ENCODE measurements at places on chromosomes 11 and 22.
A peak's percentile ranks its signal among the peaks of the same experiment; 100 is the strongest.

- DNase-seq: no peak
Observed at GRCh38 chr11:128771102-128771501, 77.2 kb downstream of the FLI1 start.

DNA sequence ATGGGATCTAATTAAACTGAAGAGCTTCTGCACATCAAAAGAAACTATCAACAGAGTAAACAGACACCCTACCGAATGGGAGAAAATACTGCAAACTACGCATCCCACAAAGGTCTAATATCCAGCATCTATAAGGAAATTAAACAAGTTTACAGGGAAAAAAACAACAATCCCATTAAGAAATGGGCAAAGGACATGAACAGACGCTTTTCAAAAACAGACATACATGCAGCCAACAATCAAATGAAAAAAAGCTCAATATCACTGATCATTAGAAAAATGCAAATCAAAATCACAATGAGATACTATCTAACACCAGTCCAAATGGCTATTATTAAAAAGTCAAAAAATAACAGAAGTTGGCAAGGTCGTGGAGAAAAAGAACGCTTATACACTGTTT is 117.5 kb downstream of the FCHSD2 start:
- DNase-seq: no peak

DNA sequence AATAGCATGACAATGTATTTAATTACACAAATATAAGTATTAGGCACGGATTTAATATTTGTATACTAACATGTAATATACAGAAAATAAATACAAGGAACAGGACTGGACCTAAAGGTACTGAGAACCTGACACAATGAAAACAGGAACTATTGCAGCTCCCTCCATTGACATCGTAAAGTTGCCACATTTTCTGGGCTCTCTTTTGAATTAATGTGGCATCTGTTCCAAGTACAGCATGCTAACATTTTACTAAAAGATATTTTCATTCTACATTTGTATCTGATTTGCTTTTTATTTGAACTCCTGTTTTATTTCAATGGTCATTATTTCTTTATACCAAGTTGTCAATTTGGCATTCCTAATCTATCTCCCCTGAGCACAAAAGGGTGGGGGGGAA is 15.3 kb downstream of the PHF21A start:
- no peak for DNase-seq

DNA sequence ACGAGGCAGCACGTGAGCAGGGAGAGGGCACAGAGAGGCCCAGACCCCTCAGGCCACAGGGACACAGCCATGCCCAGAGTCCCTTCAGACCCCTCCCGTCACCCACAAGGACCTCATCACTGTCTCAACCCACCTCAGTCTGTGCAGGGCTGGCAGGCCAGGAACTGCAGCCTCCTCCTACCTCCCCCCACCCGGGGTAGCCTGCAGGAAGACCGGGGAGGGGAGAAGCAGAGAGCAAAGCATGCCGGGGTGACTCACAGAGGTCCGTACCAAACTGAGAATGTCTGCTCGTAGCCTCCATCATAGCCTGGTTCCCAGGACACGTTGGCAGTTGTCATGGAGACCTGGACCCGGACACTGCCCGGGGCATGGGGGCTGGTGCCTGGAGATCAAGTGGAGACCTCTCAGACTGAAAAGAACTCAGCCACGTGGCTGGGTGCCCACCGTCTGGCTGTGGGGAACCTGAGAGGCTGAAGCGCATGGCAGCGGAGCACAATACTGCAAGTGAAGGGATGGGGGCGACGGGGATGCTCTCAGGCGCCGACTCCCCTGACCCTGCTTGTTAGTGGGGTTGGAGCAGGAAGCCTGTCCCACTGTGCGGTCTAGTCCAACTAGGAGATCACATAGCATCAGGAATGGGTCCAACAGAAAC is 27.2 kb downstream of the IGSF9B start:
- DNase-seq: no peak

- DNase-seq: no peak
Observed at GRCh38 chr11:46693597-46694012, 6.8 kb downstream of the ARHGAP1 start.

DNA sequence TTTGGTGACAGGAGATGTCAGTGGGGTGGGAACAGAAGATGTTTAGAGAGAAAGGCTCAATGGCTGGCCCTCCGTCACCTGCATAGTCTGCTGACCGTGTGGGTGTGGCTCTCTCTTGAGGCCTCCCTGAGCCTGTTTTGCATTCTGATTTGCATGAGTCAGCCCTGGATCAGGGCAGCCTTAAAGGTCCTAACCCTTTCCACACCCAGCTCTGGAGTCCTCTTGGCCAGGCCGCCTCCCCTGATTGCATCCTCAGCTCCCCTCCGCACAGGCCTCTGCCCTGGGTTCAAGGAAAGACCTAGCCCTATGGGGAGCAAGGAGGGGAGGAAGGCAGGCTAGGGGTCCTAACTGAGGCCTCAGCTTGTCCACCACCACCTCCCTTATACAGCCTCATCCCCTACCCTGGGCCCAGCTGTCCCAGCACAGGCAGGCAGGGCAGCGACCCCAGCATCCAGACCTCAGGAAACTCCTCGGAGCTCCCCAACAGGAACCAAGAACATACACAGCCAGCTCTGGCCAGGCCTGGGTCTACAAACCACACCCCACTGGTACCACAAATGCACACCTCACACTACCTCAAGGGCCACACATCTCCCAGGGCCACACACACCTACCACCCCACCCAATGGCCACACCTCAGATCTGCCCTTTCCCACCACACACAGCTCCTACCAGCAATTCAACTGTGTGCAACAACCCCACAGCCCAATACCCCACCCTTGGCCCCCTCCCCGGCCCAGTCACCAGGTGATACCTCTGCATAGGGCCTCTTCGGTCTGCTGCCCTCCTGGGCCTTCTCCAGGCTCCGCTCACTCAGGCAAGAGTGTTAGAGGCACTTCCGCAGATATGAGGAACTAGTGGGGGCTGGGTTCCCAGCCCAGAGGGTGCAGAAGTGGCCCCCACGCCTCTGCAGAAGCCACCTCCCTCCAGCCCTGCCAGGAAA is 13.7 kb downstream of the ARAP1 start:
- no peak for DNase-seq

GRCh38 chr22:38104084-38104483 is 6.4 kb downstream of the BAIAP2L2 start:
- DNase-seq: no peak

GRCh38 chr11:65051398-65051858 is 6.9 kb downstream of the NAALADL1 start:
- no peak for DNase-seq

DNA sequence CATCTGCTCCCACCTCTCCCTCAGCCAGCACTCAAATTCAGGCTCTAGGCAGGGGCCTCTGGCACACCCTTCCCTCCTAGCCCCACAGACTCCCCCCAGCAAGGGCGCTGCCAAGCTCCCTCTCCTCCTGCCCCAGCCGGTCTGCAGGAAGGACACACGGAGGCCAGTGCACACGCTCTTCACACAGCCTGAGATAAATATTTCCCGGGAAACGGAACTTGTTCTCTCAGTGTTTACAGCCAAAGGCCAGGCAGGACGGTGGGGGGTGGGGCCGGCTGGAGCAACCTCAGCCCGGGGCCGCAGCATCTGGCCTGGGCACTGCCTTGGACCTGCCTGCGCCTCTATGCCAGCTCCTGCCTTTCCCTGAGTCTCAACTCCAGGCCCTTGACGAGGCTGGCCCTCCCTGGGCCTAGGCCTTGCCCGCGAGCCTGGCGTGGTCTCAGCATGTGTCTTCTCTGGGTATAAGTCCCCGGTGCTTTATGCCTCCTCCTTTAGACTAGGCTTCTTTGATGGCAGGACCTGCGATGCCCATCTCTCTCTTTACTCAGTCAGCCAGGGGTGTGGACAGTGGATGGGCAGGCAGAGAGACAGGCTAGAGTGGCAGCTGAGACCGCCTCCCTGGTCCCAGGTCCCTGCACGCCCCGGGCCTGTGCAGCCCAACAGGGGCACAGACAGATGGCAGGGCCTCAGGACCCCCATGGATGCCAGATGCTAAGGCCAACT is 48.4 kb downstream of the PDE2A start:
- no peak for DNase-seq

DNA sequence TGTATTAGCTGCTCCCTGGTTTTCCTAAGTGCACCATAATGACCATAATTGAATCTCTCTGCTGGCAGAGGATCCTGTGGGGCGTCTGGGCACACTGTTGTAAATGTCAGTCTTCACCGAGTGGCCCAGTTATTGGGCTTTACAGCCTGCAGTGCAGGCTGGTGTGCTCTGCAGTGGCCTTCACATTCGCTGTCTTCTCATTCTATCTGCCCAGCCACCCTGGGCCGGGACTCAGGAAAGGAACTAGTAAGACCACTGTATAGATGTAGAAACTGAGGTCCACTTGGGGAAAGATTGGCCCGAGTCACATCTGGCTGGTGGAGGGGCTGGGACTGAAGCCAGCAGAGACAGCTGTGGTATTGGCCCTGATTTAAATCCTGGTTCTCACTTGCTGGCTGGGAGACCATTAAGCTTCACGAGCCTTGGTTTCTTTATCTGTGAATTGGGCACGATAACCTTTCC is 49.3 kb downstream of the TSPAN18 start:
- DNase-seq: no peak

DNA sequence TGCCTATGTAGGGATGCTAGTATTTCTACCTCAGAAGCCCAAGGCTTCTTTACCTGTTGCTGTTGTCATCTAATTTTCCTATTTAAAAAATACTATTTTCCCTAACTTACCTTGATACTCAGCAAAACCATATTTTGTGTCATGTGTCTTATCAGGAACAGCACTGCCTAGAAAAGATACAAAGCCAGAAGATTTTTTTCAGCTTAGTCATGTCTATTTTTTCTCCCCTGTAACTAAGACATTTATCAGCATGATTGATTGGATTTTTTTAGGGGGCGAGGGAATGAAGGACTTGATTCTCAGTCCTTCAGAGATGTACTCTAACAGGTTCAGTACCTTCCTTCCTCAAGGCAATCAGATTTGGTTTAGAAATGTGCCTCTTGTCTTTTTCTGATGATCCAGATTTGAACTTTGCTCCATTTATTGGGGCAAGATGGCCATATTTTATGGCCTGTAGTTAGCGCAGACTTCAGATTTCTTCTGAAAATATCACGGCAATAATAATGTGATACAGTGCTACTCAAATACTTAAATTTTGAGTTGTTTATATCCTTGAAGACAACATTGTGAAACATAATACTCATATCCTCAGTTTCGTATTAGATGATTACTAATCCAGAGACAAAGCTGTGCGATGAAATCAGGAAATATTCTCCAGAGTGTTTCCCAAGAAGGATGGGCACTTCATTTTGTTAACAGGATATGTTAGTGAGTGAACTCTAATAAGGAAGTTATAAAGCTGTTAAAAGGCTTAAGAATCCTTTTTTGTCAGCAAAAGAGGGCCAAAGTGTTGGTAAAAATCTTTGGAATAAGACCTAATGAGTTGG is 3.8 kb upstream of the PIK3IP1 start:
- DNase-seq: no peak

DNA sequence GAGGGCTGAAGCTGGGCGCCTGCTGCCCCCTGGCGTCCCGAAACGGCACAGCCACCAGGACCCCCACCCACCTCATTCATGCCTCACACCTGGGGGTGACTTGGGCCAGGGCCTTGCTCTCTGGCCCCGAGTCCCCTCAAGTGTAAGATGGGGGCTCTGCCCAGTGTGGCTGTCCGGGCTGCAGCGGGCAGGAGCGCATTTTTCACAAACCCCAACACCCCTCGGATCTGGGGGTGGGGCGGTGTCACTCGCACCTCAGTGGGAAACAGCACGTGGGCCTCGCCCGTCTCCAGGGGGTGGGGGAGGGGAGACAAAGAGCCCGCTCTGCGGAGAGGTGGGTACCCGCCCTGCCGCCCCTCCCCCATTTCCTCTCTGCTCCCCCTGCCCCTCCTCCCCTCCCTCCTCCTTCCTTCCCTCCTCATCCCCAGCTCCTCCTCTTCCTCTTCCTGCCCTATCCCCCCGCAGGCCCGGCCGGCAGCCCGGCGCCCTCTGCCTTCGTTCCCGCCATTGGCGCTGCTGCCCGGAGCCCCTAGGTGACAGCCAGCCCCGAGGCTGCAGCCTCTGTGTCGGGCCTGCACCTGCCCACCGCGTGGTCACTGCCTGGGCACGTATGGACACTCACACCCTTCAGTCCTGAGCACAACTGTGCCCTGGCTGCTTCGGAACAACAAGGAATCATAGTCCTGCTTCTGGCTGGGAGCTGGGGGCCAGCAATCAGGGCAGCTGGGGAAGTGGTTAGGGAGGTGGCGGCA is 6.8 kb upstream of the CDKN1C start:
- peak; percentile 71 for DNase-seq

DNA sequence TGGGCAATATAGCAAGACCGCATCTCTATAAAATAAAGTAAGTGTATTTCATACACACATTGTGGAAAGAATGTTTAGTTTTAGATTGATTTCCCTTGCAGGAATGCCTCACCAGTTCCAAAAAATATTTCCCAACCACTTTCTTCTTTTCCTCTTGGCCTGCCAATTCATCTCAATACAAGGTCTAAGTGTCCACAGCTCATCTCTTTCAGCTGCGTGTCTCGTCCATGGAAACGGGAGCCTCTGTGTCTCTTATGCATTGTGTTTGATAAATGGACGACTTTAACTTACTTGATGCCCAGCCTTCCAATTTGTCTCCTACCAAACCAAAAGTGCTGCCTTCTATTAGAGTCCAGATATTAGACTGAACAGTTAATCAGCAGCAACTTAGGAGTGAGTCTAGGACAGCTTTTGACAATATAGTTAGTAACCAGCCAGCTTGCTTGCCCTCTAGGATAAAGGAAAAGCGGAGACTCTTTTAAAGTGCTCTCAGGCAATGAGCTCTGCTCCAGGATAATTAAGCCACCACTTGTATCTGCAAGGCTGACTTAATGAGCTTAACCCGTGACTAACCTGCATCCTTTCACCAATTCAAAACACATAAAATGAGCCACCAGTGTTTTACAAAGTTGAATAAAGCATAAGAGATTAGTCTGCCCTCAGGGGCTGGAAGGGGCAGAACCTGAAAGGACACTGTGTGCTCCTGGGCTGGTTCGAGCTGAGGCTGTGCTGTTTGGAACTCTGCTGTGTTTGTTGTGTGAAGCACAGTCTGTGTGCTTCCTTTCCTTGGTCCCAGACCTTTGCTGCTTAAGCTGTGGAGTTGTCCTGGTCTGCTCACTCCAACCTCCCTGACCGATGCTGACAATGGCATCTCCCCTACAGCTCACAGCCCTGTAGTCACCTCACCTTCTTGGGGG is 27.5 kb downstream of the FBXO7 start:
- DNase-seq: no peak

DNA sequence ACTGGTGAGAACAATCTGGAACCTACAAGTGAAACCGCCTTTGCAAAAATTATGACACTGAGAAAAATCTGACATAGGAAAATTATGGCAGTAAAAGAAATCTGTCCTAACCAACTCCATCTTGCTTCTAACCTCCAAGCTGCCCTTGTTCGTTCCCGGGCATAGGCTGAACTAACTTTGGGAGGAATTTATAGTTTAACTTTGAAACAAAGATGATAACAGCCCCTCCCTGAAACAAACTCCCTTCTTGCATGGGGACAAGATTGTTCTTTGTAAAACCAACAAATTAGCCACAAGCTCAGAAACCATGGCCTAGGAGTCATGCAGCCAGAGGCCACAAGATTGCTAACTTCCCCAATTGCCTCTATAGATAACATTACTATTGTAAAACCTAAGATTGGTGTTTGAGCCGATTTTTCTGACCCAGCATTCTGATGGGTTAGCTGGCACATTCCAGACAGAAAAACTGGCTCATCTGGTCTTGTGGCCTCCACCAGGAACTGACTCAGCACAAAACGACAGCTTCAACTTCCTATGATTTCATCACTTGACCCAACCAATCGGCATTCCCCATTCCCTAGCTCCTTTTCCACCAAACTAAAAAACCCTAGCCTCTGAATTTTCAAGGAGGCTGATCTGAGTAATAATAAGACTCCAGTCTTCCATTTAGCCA is 3.6 kb upstream of the CCDC81 start:
- DNase-seq: no peak

Data from stimulated activated CD4-positive, alpha-beta T cell treated with anti-CD3 and anti-CD28 coated beads, Interleukin-2, amount 100 ng/mL, for 24 hours (primary cell).